ENCODE measurements at places on chromosomes 6 and 20.
A peak's percentile ranks its signal among the peaks of the same experiment; 100 is the strongest.

GRCh38 chr20:43833511-43834395, 80.9 kb upstream of the TOX2 start:
- DNase-seq: no peak

- no peak for DNase-seq
These were observed 1.3 kb upstream of the RING1 start for GRCh38 chr6:33206864-33207551.

GRCh38 chr6:46051962-46052361, 36.3 kb upstream of the CLIC5 start:
- DNase-seq: no peak

DNA sequence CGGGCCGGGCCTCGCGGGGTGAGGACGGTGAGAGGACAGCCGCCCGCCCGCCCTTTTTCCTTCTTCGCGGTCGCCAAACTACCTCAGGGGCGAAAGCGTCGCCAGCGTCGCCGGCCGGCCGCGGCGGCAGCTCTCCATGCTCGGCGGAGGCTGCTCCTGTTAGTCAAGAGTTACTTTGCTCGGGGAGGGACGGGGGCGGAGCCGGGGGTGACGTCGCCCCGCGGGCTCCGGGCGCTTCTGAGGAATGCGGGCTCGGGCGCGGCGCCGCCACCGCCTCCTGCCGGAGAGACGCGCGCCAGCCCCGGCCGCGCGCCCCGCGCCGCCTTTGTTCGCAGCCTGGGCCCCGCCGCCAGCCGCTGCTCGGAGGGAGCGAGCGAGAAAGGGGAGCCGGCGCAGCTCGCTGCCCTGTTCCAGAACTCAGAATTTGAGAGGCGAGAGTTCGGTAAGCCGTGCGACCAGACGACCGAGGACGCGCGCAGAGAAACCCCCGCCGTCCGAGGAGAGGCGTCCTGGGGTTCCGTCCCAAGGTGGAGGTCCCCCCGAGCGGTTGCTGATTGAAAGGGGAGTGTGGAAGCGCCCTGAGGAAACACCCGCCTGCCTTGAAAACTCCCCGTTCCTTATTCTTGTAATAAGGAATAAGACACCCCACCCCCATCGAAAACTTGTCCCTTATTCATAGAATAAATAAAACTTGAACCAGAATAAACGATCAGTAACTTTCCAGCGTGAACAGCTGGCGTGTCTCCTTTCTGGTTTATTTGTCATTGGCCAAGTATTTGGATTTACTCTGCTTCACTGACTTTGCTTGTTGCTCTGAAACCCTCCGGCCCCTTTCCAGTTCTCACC, at the start of gene PTPRK:
TSS of gene PTPRK (minus strand) at position 164 of the 846 bp plus-strand sequence. CDS start 241 bp downstream, outside the sequence.
- peak; percentile 94 for DNase-seq

- DNase-seq: no peak
These were observed 46.8 kb downstream of the RREB1 start for GRCh38 chr6:7154341-7155139.

DNA sequence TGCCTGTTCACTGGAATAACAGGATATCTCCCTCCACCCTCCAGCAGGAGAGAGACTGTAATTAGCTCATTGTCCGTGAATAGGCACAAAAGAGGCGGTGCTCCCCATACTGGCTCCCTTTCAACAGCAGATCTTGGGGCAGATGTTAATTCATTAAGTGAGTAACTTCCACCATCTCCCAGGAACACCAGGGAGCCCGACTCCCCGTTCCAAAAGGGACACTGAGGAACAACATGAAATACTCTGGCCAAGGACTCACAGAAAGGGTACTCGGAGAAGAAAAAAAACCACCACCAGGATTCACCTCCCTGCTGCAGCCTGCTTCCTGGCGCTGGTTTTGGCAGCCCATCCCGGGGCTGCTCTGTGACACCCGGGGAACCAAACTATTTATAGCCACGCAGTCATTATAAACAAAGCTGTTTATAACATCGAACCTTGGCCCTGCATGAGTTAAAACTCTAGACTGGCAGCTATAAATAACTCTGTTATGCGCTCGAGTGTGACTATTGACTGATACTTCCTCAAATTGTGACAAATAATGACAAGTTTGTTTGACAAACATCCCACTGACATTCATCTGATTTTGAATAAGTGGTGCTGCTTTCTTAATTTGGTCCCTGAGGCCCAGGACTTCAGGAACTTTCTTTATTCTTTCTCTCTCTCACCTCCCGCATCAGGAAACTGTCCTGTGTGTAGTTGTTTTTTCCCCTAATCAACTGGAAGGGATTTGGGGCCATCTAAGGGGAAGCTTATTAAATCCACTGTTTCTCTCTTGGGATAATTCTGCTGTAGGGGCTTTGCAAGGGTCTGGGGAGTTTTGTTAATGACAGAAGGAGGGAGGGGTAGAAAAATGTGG, 521.6 kb downstream of the CD83 start:
- peak; percentile 35 for DNase-seq

Data from muscle of arm (tissue), 14 donors.